ENCODE measurements at places on chromosomes 4 and X. TPM values are rescaled to one million over a fixed set of nuclear protein-coding genes. Genes with fewer than 3 reads are reported as not detected.

DNA sequence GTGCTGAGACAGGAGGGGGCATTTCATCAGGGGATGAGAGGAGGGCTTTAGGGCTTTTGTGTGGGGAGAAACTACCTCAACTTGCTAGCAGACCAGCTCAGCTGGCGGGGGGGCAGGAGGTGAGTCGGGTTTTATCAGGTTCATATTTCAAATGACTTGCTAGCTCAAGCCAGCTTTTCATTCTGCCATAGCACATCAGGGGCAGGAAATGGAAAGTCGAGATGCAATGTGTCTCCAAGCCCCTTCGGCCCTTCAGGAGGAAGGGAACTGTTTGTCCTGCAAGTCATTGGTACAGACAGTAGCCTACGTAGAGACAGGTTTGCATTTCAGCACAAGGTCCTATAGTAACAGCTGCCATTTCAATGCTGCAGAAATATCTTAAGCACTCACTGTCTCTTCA lies 194.1 kb downstream of the PTTG2 start:
- no peak for DNase-seq

- no peak for DNase-seq
Observed at GRCh38 chrX:103742339-103742738, 31.6 kb downstream of the TMEM31 start.

- DNase-seq: no peak
Observed at GRCh38 chrX:129723511-129723910, 15.3 kb upstream of the XPNPEP2 start.

GRCh38 chrX:109890300-109890699 lies 112.6 kb upstream of the TMEM164 start:
- DNase-seq: no peak

GRCh38 chr4:80144676-80145470 lies 52.4 kb upstream of the PRDM8 start:
- no peak for DNase-seq

GYPE gene
- total RNA-seq: not detected

DNA sequence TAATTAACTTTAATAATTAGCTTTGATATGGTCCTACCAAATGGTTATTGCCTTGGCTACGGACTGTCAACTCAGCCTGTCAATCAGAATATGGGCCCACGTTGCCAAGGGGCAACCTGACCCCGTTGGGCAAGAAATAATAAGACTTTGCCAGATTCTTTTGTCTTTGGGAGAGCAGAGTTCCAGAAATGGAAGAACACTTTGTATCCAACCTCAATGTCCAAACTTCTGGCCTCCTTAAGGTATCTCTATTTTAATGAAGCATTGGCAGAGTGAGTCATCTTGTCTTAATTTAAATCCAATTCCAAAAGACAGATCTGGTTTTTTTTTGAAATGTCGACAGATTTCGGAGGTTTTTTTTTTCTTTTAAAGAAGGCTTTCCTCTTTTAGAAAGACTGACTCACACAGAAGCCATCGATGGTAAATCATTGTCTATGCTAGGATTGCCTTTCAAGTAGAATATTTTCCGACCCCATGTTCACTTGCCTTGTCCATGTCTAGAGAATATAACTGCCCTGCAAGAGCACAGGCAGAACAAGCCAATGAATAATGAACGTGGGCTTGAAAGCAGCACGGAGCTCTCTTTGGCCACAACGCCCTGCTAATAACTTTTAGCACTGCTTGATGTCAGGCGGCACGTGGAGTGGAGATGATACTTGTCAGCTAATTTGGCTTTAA lies 190.3 kb upstream of the GATB start:
- no peak for DNase-seq

- no peak for DNase-seq
Observed at GRCh38 chr4:86250006-86250405, 109.8 kb downstream of the MAPK10 start.

DNA sequence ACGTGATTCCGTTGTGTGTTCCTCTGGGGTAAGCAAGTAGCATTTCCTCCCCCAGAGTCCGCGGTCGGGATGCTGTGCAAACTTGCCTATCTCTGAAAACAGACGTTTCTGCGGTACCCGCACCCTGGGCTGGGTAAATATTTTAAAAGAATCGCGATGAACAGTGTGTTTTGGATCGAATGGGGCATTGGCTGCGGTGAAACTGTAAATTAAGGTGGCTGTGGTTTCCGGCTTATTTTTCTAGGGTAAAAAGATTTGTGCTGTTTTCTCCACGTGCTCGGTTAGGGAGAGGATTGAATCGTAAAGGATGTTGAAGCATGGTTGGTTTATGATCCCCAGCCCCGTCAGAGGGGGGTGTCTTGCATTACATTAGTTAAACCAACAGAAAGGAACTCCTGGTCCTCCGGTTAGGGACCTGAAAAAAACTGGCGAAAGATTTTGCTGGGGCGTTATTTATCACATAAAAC lies 1.2 kb downstream of the HHIP start:
- peak; percentile 37 for DNase-seq

DNA sequence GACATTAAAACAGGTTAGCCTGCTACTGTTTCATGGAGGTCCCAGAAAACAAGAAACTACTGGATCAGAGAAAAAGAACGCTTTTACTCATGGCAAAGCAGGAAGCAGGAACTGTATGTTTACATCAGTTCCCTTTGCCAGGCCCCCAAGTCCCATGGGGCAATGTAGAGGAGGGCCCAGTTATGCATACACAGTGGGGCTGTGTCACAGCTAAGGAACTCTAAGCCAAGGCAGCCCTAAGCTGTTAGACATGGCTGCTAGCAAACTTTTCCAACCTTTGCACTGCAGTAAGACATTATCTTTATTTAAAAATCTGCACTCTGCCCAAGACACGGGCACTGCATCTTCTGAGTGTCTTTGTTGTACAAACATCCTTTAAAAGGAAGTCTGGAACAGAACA lies 975.8 kb downstream of the C4orf33 start:
- DNase-seq: no peak

DNA sequence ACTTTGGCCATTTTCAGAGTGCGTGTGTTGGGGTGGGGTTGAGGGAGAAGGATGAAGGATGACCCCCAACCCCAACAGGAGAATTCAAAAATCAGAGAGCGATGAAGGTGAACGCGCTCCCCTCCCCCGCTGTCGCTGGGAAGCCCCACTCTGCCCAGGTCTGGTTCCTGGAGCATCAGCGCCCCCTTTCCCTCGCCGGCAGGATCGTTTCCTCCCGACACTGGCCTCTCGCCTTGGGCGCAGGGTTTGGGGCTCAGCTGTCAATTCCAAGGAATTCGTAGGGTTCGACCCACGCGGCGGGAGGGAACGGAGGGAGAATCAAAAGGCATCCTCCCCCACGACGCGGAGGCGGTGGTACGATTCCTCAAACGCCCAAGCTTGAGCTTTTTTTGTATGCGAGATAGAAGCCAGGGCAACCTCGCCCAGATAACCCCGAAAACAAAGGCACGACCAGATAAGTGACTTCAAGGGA lies 1.0 kb upstream of the PDGFRA start:
- no peak for DNase-seq

DNA sequence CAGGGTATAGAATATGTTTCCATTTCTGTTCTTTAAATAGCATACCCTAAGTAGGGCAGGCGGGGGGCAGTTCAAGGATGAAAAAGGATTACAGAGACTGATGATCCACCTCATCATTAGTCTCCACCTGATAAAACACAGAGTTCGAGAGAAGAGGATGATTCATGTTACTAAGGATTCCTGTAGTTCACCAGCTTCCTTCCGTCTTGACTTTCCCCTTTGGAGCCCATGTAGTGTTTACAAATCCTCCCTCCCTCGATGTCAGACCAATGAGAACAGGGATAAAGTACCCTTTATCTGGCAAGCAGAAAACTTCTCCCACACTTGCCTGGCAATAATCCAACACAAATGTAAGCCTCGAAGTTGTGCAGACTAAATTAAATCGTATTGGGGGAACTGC lies 526.3 kb upstream of the FAM241A start:
- DNase-seq: no peak

GRCh38 chrX:149372866-149373265 lies 132.2 kb downstream of the IDS start:
- DNase-seq: no peak

DNA sequence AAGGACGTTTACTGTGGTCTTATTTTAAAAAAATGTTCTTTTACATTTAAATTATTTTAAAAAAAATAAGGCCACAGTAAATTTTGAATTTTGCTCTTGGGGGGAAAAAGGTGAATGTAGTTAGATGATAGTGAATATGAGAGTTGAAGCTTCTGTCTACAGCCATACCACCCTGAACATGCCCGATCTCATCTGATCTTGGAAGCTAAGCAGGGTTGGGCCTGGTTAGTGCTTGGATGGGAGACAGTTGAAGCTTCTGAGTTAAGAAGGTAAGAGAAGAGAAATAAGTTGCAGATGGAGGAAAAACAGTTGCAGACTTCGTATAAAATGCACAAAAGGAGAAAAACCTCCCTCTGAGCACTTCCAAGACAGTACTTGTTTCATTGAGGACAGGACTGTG lies 115.6 kb upstream of the NR3C2 start:
- DNase-seq: no peak

DNA sequence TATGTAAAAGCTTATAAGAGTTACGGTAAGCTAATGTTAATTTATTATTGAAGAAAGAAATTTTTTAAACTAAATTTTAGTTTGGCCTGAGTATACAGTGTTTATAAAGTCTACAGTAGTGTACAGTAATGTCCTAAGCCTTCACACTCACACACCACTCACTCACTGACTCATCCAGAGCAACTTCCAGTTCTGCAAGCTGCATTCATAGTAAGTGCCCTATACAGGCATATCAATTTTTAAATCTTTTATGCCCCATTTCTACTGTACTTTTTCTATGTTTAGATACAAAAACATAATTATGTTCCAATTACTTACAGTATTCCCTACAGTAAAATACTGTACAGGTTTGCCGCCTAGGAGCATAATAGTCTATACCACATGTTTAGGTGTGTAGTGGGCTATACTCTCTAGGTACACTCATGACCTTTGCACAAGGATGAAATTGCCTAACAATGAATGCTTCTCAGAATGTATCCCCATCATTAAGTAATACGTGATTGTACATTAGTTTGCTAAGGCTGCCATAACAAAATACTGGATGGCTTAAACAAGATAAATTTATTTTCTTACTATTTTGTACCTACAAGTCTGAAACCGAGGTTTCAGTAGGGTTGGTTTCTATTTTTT lies 333.8 kb upstream of the PCDH7 start:
- no peak for DNase-seq

IL13RA2 gene
- total RNA-seq: not detected

DNA sequence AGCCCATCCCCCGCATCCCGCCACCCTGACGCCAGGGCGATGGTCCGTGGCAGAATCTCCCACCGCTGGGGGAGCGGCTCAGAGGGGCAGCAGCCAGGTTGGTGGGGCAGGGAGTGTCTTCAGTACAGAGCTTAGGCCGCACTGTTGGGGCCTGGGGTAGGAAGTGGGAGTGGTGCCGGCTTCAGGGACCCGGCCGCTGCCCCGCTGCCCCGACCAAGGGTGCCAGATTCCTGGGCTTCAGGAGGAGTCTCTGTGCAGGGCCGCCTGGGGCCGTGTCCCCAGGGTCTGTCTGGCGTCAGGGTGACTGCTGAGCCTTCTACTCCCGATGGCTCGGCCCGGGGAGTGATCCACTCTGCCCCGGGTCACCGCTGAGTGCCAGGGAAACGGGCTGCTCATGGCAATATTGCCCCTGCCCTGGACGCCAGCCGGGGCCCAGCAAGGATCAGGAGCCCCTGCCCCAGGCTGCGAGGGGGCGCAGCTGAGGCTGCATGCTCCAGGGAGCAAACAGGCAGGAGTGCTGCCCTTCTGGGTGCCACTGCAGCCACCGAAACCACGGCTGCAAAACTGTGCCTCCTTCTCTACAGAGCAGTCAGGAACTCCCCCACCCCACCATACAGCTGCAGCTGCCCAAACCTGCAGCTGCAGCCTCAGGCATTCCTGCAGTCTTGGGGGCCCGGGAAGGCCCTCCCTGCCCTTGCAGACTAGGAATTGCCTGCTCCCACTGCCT lies 1206.1 kb downstream of the ARAP2 start:
- no peak for DNase-seq

DNA sequence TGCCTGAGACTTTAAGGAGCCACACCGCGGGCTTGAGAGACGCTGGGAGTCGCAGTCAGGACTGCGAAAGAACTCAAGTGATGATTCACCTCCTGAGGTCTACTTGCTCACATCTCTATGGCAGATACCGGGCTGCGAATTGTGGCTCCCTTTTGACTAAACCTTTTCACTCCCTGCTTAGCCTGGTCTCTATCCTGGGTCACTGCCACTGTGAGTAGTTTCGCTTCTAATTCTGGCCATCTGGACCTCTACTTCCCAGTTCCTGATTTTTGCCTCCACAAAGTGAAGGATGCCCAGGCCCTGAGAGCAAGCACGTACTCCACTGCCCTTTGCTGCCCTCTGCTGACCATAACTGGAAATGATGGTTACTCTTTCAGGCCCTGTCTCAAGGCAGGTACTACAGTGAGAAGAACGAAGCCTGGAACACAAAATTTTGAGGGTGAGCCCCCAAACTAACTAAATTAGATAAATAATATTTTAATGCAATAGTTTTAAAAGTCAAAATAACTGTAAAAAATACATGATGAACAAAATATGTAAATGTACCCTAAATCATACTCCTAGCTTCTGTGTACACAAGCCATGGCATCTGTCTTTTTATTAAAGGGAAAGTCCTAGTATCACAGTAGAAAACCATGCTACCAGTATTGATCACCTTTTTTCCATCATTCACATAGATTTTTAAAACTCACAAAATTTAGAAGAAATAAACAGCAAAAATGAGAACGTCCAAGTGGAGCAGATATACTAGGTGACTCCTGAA lies 16.7 kb downstream of the MAD2L1 start:
- peak; percentile 81 for DNase-seq

- no peak for DNase-seq
Observed at GRCh38 chrX:109966246-109966645, 36.7 kb upstream of the TMEM164 start.

DNA sequence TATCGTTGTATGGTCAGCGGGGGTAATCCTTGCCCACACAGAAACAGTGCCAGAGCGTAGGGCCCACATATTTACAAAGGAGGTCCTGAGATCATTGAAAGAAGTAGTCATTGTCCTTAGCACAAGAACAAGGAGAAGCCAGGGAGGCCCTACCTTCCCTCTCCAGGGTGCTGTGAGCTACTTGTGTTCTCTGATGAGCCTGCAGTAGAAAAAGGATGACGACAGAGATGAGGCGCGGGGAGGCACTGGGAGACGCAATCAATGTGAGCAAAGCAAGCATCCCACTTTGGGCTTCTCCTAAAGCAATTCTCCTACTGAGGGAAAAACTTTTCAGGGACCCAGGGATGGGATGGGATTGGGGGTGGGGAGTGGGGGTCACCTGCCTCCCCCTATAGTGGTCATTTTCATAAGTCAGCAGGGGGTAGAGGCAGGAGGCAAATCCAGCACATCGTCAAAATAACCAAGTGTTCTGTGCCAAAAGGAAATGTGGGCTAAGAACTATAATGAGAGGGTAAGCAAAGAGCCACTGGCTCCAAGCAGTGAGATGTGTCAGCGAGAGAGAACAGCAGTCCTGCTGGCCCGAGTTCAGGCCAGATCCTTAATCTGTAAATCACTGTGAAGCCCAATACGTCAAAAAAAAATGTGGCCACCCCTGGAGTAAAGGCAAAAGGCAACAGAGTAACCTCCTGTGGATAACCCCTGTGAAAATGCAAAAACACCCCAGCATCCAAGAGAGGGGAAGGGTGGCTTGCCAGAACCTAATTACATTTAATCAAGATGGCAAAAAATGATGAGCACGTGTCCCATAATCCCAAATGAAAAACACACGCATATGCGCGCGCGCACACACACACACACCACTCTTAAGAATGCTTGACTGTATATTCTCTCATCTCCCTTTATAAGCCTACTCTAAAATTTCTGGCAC lies 136.6 kb upstream of the HHIP start:
- no peak for DNase-seq
